Testis (tissue), 5 donors: ENCODE measurements at places on chromosomes 12 and 14. TPM values are rescaled to one million over a fixed set of nuclear protein-coding genes. Genes with fewer than 3 reads are reported as not detected.

The GALNT8 gene
- 31.1 TPM for polyA plus RNA-seq

The PPP4R4 gene
- polyA plus RNA-seq = 15.8 TPM

The CLEC7A gene
- polyA plus RNA-seq = 4.8 TPM

The NFE2 gene
- 2.6 TPM for polyA plus RNA-seq

The IL23A gene
- 34.9 TPM for polyA plus RNA-seq

The OTOGL gene
- polyA plus RNA-seq = 0.88 TPM

The SUDS3 gene
- polyA plus RNA-seq = 42.3 TPM

The KLRD1 gene
- 1.6 TPM for polyA plus RNA-seq

The RNASE11 gene
- 81.0 TPM for polyA plus RNA-seq

The KCNA5 gene
- polyA plus RNA-seq = 0.94 TPM

The SNAPC1 gene
- polyA plus RNA-seq = 16.2 TPM

The BCL2L14 gene
- polyA plus RNA-seq = 79.9 TPM

The LRCOL1 gene
- polyA plus RNA-seq = 1.6 TPM

The TRIM9 gene
- 2.1 TPM for polyA plus RNA-seq

The BDKRB2 gene
- polyA plus RNA-seq = 2.9 TPM

The GCH1 gene
- polyA plus RNA-seq = 8.8 TPM

The SLCO1A2 gene
- polyA plus RNA-seq = 0.87 TPM

The DPPA3 gene
- polyA plus RNA-seq = 0.41 TPM

The GPR65 gene
- 0.96 TPM for polyA plus RNA-seq

The FAM90A1 gene
- polyA plus RNA-seq = 0.67 TPM

The MGP gene
- polyA plus RNA-seq = 656 TPM

The GPRC5D gene
- 5.5 TPM for polyA plus RNA-seq
